ENCODE measurements at places on chromosomes 13 and 19. TPM values are rescaled to one million over a fixed set of nuclear protein-coding genes. Genes with fewer than 3 reads are reported as not detected.
A peak's percentile ranks its signal among the peaks of the same experiment; 100 is the strongest.

GRCh38 chr13:77698201-77699058 lies 943 bp downstream of the SLAIN1 start:
- no peaks in the 10 kb centered on the region for H3K36me3 ChIP-seq
- peak overlapping the region; percentile 81 for H3K4me3 ChIP-seq
- H3K4me1 ChIP-seq = no peaks in the 10 kb centered on the region
- no peaks in the 10 kb centered on the region for H3K27me3 ChIP-seq
- no peak overlapping the region for H3K27ac ChIP-seq
- peak; percentile 6 for DNase-seq

GRCh38 chr13:72186730-72187422 lies 319.9 kb upstream of the DACH1 start:
- no peaks in the 10 kb centered on the region for H3K27me3 ChIP-seq
- no peak overlapping the region for H3K27ac ChIP-seq
- H3K4me3 ChIP-seq = no peak overlapping the region
- DNase-seq = no peak
- no peaks in the 10 kb centered on the region for H3K36me3 ChIP-seq

DNA sequence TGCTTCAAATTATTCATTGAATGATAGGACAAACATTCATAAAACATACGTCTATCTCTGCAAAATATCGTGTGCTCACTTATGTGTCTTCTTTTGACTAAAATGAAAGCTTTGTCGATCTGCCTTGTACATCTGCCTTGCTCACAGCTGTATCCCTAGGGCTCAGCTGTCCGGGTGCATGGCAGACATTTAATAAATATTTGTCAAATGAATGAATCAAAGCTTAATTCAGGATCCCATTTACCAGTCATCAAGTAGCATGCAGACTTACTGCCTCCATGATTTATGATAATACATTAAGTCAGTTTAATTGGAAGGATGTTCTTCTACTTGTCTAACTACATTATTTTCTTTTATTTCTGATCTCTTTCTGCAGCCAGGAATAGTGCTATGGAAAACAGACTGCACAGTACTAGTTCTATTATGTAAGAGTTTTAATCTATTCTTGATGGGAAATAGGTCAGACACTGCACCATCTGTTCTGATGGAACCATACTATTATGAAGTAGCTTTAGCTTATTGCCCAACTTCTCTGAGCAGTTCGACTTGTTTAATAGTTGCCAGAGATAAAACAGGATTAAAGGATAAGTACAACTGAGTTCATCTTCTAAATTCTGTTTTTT lies 13.2 kb downstream of the SLC46A3 start:
- no peak overlapping the region for H3K27ac ChIP-seq
- H3K4me3 ChIP-seq = no peak overlapping the region
- DNase-seq = no peak
- H3K36me3 ChIP-seq = peaks cover 2% of the 10 kb centered on the region
- H3K4me1 ChIP-seq = peaks cover 37% of the 10 kb centered on the region
- no peaks in the 10 kb centered on the region for H3K27me3 ChIP-seq

- no peaks in the 10 kb centered on the region for H3K27me3 ChIP-seq
- DNase-seq = no peak
- no peak overlapping the region for H3K4me3 ChIP-seq
- no peaks in the 10 kb centered on the region for H3K4me1 ChIP-seq
Measured at GRCh38 chr13:71021825-71022422, 845.1 kb downstream of the DACH1 start.

DNA sequence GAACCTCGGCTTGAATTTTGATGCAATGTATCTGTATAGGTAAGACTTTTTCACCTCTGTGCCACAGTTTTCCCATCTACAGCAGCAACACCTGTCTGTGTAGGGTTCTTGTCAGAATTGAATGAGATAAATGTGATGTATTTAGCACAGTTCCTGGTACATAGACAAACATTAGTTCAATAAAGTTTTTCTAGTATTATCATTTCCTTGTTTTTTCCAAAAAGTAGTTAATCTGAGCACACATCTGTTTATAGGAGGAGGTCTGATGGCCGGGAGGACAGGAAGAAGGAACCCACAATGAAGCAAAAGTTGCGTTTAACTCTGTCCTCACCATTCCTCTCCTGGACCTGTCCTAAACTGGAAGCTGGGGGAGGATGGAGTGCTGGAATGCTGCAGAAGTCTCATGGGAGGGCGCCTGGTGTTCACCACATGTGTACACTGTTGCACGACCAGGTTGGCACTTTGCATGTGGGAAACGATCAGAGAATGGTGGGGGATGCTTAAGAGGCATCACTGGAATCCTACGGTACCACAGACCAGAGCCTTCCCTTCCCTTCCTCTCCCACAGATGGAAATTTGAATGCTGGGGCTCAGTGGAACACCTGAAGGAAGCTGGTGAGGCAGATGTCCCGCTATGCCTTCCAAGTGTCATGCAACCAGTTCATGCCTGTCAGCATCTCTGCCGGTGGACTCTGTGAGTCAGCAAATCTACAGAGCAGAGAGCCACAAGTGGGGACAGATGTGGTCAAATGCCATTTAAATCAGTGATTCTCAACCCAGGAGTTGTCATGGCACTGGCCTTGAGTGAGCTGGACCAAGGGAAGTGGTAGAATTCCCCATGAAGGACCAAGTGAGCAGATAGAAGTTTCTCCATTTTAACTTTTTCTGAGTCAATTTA lies 315.6 kb downstream of the DLEU7 start:
- H3K4me1 ChIP-seq = peaks cover 19% of the 10 kb centered on the region

DNA sequence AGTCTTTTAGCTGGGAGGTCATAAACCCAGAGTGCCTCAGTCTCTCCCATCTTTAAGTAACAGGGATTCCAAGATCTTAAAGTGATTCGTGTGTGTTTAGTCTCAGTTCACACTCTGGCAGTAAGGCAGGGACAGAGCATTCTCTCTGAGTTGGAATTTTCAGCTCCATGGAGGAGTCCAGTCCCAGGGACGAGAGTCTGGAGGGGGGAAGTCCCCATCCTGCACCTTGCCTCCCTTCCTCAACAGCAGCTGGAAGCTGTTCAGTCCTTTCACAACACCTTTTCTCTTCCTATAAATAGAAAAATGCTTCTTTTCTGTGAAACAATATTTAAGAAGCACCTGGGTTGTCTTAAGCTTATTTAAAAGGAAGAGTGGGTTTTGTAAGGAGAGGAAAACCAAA lies 82.0 kb downstream of the KLF5 start:
- no peaks in the 10 kb centered on the region for H3K27me3 ChIP-seq
- peak; percentile 7 for DNase-seq
- H3K27ac ChIP-seq = peak overlapping the region; percentile 75
- H3K36me3 ChIP-seq = no peaks in the 10 kb centered on the region
- H3K4me1 ChIP-seq = peaks cover 10% of the 10 kb centered on the region

GRCh38 chr19:42121036-42121621 lies 11.1 kb downstream of the POU2F2 start:
- DNase-seq = no peak
- no peak overlapping the region for H3K27ac ChIP-seq
- H3K36me3 ChIP-seq = no peaks in the 10 kb centered on the region
- H3K4me1 ChIP-seq = peaks cover 6% of the 10 kb centered on the region

DNA sequence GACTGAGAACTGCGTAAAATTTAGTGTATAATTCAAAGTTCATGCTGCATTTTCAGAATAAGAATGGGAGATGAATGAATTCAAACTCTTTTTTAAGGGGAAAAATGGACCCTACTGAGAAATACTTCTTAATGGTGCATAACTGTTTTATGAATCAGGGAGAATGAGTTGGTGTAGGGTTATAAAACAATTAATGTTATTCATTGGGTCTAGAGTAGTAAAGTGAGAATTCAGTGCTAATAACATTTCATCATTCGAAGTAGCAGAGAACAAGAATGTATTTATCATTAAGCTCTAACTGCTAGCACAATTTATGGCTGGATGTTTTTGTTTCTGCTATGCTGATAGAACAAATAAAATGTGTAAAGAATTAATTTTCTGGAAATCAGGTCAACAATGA lies 310.2 kb downstream of the SLITRK5 start:
- no peaks in the 10 kb centered on the region for H3K4me1 ChIP-seq
- no peak overlapping the region for H3K27ac ChIP-seq
- H3K36me3 ChIP-seq = no peaks in the 10 kb centered on the region

GRCh38 chr13:29105779-29106178 lies 285.6 kb downstream of the MTUS2 start:
- no peaks in the 10 kb centered on the region for H3K4me1 ChIP-seq
- H3K27me3 ChIP-seq = no peaks in the 10 kb centered on the region
- H3K27ac ChIP-seq = no peak overlapping the region
- H3K36me3 ChIP-seq = no peaks in the 10 kb centered on the region

- no peak for DNase-seq
- no peak overlapping the region for H3K4me3 ChIP-seq
- H3K36me3 ChIP-seq = no peaks in the 10 kb centered on the region
- H3K27me3 ChIP-seq = no peaks in the 10 kb centered on the region
- H3K27ac ChIP-seq = no peak overlapping the region
- peaks cover 35% of the 10 kb centered on the region for H3K4me1 ChIP-seq
Measured at GRCh38 chr13:48949566-48950500, 25.9 kb upstream of the FNDC3A start.

- DNase-seq = no peak
- no peak overlapping the region for H3K4me3 ChIP-seq
- no peaks in the 10 kb centered on the region for H3K36me3 ChIP-seq
- H3K27ac ChIP-seq = no peak overlapping the region
- no peaks in the 10 kb centered on the region for H3K27me3 ChIP-seq
Measured at GRCh38 chr13:34462843-34463242, 479.2 kb upstream of the NBEA start.

- 0 out of 2 replicates have a peak, but pooled peaks cover 4% of the 10 kb centered on the region for H3K4me1 ChIP-seq
- H3K36me3 ChIP-seq = no peaks in the 10 kb centered on the region
- H3K4me3 ChIP-seq = no peak overlapping the region
- no peak overlapping the region for H3K27ac ChIP-seq
- DNase-seq = no peak
- H3K27me3 ChIP-seq = no peaks in the 10 kb centered on the region
Measured at GRCh38 chr13:43545317-43545874, 241.4 kb downstream of the ENOX1 start.

- no peaks in the 10 kb centered on the region for H3K27me3 ChIP-seq
- DNase-seq = peak; percentile 33
- H3K4me3 ChIP-seq = no peak overlapping the region
Measured at GRCh38 chr19:47093841-47094240, 19.7 kb downstream of the ZC3H4 start.

- DNase-seq = no peak
- H3K36me3 ChIP-seq = no peaks in the 10 kb centered on the region
- H3K27ac ChIP-seq = no peak overlapping the region
- no peak overlapping the region for H3K4me3 ChIP-seq
- 0 out of 2 replicates have a peak, but pooled peaks cover 8% of the 10 kb centered on the region for H3K4me1 ChIP-seq
Measured at GRCh38 chr19:48779636-48780035, 24.3 kb downstream of the FGF21 start.

- peaks cover 29% of the 10 kb centered on the region for H3K4me1 ChIP-seq
- peak overlapping the region; percentile 38 for H3K27ac ChIP-seq
- H3K36me3 ChIP-seq = no peaks in the 10 kb centered on the region
- DNase-seq = no peak
- 0 out of 2 replicates have a peak, but pooled peaks cover under 1% of the 10 kb centered on the region for H3K27me3 ChIP-seq
Measured at GRCh38 chr19:35285095-35285449, 2.7 kb downstream of the HAMP start.

The ZNF66 gene
- total RNA-seq = 13.5 TPM

The SERTM1 gene
- not detected for total RNA-seq

The AP1M2 gene
- total RNA-seq = 0.40 TPM

The ZSCAN4 gene
- not detected for total RNA-seq

The TNFSF9 gene
- not detected for total RNA-seq

The FXYD3 gene
- not detected for total RNA-seq
